ENCODE measurements at places on chromosomes 11 and 22.

- DNase-seq = no peak
Observed at GRCh38 chr11:78768345-78768744, 193.7 kb upstream of the NARS2 start.

- DNase-seq = no peak
Observed at GRCh38 chr22:28410050-28410816, 269.4 kb downstream of the TTC28 start.

GRCh38 chr11:1555713-1556153 lies 16.3 kb downstream of the DUSP8 start:
- no peak for DNase-seq

DNA sequence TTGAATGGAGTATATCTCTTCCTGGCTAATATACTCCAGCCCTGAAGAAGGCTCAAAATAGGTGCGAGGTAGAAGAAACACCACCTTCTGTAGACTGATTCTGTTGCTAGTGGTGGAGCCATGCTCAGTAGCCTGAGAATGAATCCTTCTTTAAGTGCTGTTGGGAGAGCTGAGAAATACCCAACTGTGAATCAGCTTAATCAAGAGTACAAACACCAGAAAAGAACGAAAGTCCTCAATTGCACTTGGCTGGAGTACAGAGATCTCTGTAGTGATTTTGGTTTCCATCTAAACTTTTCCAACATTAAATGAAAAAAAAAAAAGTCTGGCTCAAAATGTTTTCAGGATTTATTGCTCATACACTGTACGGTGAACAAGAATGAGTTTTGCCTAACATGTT lies 619.1 kb downstream of the METTL15 start:
- no peak for DNase-seq

GRCh38 chr11:121801394-121801748 lies 314.6 kb downstream of the BLID start:
- no peak for DNase-seq

GRCh38 chr11:9516113-9516512 lies 55.3 kb downstream of the ZNF143 start:
- no peak for DNase-seq

GRCh38 chr22:29268511-29269229 lies 602 bp downstream of the EWSR1 start:
- no peak for DNase-seq

DNA sequence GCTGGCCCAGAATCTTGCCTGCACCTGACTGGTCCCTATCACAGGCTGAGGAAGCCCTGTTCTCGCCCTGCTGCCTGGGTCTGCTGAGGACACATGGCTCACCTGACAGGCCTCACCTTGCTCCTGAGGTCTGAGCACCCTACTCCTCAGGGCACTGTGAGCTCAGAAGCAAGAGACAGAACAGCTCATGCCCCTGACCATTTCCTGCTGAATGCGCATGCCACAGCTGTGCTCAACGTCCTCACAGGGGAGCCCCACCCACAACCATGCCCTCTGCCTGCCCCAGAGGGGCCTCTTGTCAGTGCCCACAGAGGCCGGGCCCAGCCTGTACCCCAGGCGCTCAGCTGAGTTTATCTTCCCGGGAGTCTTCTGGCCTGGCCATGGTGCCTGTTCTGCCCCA lies 2.8 kb upstream of the TSPO start:
- no peak for DNase-seq

GRCh38 chr11:129308241-129308865 lies 67.3 kb upstream of the BARX2 start:
- DNase-seq = no peak

- DNase-seq = no peak
Observed at GRCh38 chr11:26418386-26418912, 86.5 kb downstream of the ANO3 start.

- DNase-seq = no peak
Observed at GRCh38 chr11:4916581-4916980, 2.6 kb downstream of the OR51G2 start.

GRCh38 chr11:110112457-110112856 lies 19.3 kb downstream of the ZC3H12C start:
- DNase-seq = no peak

- DNase-seq = no peak
Observed at GRCh38 chr11:576811-577610, 741 bp downstream of the PHRF1 start.

DNA sequence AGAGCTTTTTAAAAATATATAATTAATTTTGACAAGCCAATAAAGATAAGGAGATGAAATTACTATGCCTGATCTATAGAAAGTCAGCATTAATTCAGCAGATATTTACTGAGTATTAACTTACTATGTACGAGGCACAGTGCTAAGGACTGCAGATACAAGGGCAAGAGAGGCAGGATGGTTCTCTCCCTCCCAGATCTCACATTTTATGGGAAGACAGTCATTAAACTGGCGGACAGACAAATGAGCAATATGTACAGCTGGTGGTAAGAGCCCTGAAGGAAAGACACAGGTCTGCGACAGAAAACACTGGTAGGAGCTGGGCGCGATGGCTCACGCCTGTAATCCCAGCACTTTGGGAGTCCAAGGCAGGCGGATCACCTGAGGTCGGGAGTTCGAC lies 36.8 kb downstream of the MCHR1 start:
- no peak for DNase-seq

- no peak for DNase-seq
Observed at GRCh38 chr11:6705905-6706535, 22.9 kb upstream of the MRPL17 start.

- no peak for DNase-seq
Observed at GRCh38 chr11:57597461-57597915, at the start of gene SERPING1. SERPING1 (plus strand) TSS chr11:57597685; CDS start chr11:57598271, 586 bp downstream.

DNA sequence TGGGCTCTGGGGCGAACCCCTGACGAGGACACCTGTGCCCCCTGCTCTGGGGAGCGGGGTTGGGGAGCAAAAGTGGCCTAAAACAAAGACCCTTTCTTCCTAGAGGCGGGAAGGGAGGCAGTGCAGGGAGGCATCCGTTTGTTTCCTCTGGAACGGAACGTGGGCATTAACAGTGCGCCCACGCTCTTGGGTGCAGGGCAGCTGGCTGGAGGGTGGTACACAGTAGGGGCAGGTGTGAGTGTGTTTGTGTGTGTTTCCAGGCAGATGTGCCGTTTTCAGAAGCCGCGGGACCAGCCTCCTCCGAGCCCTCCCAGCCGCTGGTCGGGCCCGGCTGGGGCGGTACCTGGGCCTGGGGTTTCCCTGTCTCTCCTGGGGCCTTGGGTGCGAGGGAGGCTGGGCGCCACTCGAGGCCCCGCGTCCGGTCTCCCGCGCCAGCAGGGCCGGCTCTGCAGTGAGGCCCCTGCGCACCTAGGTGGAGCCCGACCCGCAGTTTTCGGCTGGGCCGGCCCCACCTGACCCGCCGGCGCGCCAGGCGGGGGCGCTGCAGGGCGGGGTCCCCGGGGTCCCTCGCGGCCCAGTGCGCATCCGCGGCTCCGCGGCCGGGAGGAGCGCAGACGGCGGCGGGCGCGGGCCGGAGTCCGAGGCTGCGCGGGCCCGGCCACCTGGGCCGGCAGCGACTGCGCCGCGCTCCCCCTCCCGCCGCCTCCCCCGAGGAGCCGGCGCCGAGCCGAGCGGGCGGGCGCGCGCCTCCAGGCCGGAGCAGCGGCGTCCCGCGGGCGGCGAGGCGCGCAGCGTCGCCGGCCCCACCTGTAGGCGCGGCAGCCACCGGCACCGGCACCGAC lies 1252.7 kb downstream of the BRD1 start:
- no peak for DNase-seq

DNA sequence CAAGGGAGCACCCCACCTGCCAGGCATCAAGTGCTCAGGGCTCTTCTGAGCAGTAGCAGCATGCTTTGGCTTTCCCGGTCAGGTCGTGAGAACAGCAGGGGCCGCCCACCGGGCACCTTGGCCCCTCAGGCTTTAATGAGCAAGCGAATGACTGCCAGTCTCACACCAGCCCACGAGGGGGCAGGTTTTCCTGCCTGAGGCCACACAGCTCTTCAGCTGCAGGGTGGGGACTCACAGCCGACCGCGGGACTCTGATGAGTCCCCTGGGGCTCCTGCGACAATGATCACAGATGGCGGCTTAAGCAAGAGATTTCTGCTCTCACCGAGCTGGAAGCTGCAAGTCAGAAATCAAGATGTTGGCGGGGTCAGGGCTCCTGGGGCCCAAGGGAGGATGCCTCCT lies 14.3 kb upstream of the FGF19 start:
- no peak for DNase-seq

DNA sequence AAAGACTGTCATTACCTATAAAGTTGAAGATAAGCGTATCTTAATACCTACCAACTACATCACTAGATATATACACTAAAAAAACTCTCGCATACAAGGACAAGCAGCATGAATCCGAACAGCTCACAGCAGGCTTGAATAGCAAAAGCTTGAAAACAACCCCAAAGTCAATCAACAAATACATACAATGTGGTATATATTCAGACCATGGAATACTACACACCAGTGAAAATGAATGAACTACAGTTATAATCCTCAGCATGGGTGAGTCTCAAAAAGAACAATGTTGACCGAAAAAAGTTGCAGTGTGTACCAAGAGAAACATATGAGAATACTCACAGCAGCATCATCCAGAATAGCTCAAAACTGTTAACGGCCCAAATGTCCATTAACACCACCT lies 25.2 kb downstream of the USP28 start:
- no peak for DNase-seq

DNA sequence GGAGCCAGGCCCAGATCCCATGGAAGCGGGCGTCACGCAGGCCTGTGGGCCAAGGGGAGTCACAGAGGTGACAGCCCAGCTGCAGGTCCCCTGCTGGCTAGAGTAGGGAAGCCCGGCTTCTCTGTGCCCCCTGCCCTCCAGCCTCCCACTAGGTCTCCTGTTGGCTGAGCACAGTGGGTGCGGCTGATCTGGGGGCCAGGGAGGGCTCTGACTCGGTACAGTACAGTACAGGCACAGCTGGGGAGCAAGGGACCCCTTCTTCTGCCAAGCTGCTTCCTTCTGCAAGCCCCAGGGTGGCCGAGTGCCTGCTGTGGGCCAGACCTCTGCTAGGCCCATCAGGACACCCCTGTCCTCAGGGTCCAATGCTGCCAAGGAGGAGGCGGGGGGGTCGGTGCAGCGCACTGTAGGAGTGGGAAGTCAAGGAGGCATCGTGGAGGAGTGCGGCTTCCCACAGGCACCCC lies 10.1 kb downstream of the SUSD2 start:
- no peak for DNase-seq

- DNase-seq = no peak
Observed at GRCh38 chr11:57358543-57358961, 20.4 kb downstream of the P2RX3 start.

DNA sequence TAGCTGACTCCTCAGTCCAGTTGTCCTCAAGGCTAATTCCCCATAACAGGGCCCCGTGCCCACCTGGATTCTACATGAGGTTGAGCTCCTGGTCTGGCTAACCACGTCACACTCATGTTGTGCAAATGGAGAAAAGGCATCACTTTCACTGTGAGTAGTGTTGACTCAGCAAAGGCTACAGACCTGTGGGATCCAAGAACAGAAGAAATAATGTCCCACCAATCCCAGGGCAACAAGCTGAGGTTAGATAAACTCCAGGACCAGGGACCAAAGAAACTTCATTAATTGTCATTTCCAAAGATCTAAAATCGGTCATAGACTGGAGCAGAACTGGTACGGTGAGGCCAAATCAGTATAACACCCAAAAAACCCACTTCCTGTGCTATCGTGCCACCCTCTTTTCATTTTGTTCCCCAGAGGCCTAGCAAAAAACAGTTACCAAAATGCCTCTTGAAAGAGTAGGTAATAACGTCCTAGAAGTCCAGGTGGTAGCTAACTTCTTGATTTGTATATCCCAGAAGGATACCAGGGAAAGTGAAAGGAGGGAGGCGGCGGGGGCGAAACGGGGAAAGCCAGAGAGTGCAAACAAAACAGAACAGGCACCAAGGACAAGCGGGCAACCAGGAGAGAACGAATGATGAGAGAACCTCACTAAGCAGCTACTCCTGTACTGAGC lies 1.4 kb downstream of the PCSK7 start:
- no peak for DNase-seq

GRCh38 chr11:12664385-12664784 lies 9.8 kb upstream of the TEAD1 start:
- no peak for DNase-seq

DNA sequence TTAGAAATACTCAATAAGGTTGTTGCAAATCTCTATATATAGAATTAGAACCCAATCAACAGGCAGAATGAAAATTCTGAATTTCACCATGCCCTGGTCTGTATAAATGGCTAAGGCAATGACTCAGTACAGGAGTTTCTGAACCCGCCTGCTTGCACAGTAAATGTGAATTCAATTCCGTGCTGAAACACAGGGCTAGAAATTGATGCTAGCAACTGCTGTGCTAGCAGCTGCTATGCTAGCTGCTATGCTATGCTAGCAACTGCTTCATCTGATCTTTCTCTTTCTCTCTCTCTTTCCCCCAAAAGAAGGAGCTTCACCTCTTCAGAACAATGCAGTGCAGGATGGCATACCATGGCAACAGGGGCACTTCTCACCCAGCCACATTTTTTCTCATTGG lies 9.7 kb upstream of the OR52J3 start:
- DNase-seq = no peak

GRCh38 chr11:119970555-119971304 lies 167.2 kb downstream of the TRIM29 start:
- DNase-seq = no peak

- no peak for DNase-seq
Observed at GRCh38 chr22:25739659-25740344, 2.2 kb upstream of the MYO18B start.

DNA sequence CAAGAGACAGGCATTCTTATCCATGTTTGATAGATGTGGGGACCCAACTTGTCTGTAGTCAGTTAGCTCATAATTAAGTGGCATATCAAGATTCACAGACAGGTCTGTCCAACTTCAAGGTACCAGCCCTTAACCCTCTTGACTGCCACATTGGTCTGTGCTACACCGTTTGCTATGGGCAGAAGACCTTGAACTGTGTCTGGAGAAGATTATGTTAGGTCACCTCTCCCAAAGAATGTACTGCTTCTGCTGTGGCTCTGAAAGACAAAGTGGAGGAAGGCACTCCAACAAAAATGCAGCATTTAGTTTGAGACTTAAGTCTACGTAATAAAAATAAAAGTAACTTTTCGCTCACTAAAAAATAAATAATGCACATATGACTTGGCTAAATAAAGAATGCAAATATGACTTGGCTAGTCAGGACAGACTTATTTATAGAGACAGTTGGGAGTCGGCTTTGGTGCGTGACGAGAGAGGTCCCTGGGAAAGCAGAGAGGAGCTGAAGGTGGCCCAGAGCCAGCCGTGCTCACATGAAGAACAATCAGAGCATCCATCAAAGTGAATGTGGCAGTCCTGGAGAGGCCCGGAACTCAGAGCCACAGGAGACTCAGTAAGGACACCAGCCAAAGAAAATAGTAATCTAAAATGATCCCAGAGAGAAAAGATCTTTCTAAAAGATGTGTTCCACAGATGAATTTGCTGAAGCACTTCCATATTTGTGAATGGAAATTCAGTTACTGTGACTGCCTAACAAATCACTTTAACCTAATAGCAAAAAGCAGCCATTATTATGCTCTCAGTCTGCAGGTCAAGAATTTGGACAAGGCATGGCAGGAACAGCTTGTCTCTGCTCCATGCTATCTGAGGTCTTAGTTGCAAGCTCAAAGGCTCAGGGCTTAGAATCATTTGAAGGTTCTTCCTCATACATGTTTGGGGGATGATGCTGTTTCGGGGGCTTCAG lies 35.0 kb downstream of the CWC15 start:
- no peak for DNase-seq

GRCh38 chr11:104637662-104638170 lies 260.5 kb downstream of the CASP12 start:
- no peak for DNase-seq

Measured in Panc1 (cell line).